ENCODE measurements at places on chromosomes 12 and 14. TPM values are rescaled to one million over a fixed set of nuclear protein-coding genes. Genes with fewer than 3 reads are reported as not detected.

GRCh38 chr12:11707535-11707934, 58.1 kb downstream of the ETV6 start:
- DNase-seq: no peak

GRCh38 chr12:46627686-46628085, 198.1 kb downstream of the SLC38A4 start:
- DNase-seq: no peak

GRCh38 chr14:70847406-70848090, 38.2 kb upstream of the MAP3K9 start:
- DNase-seq: no peak

DNA sequence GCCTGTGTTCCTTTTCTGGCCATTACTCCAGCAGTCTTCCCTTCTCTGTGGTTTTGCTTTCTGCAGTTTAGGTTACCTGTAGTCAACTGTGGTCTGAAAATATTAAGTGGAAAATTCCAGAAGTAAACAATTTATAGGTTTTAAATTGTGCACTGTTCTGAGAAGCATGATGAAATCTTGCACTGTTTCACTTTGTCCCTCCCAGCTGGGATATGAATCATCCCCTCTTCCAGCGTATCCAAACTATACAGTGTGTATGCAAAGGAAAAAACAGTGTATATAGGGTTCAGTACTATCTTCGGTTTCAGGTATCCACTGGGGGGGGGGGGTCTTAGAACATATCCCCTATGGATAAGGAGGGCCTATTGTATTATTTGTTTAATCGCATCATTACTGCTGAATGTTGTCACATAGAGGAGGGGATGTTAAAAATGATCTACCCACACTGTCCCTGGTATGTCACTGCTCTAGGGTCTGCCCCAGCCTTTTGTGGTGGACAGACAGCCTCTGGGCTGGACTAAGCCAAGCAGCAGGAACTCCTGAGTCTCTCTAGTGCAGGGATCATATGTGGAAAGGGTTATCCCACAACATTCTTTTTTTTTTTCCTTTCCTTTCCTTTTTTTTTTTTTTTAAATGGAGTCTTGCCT, 109.1 kb upstream of the MAX start:
- DNase-seq: no peak

- no peak for DNase-seq
Measured at GRCh38 chr14:96407935-96408570, 16.1 kb downstream of the AK7 start.

DNA sequence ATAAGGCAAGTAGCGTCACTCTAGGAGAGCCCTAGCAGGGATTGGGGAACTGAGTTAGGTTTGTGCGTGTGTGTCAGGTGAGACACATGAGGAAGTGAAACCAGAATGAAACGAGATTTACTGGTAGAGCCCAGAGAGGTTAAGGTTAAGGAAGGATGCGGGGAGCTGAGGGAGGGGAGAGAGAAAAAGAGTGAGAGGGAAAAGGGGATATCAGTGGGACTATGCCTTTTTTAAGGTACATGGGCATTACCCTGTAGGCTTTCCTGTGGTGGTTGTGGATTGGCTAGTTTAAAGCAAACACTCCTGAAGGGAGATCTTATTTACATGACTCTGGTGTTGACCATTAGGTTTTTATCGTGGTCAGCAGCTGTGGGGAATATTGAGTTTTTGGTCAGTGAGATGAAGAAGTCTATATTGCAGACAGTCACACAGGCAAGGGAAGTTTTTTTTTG, 13.9 kb downstream of the ZDHHC17 start:
- DNase-seq: no peak

- DNase-seq: no peak
Measured at GRCh38 chr12:32292151-32292550, 107.2 kb upstream of the FGD4 start.

DNA sequence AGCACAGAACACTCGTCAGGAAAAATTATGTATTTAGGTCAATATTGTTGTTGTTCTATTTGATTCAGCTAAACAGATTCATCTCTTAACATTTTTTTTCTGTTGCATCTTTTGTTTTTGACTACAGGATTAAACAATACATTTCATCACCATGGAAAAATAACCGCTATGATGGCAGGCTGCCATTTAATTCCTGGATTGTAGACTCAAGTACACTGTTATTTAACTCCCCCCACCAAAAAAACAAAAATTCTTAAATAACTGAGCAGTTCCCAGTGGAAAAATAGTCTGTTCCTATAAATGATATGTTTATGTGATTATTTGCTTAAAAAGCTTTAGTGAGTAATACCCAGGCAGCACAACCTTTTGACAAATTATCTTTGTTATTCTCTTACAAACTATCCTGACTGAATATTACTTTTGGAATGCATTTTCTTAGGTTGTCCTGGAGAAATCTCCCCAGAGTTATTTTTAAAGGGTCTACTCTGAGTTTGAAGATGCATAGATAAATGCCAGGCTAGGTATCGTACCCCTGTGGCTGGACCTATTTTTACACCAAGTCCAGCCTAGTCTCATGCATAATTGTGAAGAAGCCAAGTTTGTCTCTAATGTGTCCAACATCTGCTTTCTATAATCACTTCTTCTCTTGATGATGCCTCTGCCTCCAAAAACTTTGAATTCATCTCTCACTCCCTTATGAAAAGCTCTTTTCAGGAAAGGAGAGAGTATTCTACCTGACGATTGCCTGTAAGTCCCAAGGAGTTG, 3.7 kb downstream of the KERA start:
- DNase-seq: peak; percentile 78

- no peak for DNase-seq
Measured at GRCh38 chr14:29926228-29926627, 1.4 kb downstream of the PRKD1 start.

- no peak for DNase-seq
Measured at GRCh38 chr14:100303925-100304324, 2.3 kb downstream of the SLC25A29 start.

DNA sequence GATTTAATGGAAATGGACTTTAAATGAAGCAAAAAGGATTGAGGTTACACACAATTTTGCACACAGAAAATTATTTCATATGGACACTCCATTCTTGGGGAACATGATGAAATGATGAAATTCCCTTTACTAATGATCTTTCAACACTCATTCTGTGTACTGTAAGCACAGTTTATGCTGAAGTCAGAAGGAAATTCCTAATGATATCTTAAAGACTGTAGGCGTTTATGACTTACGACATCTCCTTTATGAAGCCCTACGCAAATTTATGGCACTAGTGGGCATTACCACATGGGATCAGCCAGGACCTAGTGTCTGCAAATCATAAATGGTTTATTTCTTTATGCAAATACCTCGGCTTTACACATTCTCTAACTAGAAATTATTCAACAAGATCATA, 97.9 kb upstream of the SOX5 start:
- DNase-seq: no peak

DNA sequence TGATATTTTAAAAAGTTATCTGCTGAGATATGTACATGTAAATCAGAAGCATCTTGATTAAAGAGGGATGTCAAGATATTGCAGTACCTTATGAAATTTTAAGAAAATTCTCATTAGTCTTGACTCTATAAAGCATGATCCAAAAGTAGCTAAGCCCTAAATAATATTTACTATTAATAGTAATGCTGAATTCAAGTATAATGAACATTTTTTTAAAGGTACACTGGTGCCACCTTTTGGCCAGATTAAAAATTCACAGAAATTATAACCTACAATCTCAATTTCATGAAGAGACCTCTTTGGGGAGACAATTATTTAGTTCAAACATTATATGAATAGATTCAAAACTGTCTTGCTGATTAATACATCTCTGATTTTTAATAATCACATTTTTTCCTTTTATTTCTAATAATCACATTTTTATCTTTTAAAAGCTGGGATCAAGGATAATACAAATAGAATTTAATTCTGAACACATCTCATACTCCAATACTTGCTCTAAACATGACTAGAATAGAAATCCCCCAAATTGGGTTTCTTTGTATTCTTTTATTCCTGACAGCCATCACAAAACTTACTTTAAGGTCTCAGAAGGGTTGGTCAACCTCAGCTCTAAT, 13.4 kb downstream of the AKAP5 start:
- DNase-seq: peak; percentile 46

DNA sequence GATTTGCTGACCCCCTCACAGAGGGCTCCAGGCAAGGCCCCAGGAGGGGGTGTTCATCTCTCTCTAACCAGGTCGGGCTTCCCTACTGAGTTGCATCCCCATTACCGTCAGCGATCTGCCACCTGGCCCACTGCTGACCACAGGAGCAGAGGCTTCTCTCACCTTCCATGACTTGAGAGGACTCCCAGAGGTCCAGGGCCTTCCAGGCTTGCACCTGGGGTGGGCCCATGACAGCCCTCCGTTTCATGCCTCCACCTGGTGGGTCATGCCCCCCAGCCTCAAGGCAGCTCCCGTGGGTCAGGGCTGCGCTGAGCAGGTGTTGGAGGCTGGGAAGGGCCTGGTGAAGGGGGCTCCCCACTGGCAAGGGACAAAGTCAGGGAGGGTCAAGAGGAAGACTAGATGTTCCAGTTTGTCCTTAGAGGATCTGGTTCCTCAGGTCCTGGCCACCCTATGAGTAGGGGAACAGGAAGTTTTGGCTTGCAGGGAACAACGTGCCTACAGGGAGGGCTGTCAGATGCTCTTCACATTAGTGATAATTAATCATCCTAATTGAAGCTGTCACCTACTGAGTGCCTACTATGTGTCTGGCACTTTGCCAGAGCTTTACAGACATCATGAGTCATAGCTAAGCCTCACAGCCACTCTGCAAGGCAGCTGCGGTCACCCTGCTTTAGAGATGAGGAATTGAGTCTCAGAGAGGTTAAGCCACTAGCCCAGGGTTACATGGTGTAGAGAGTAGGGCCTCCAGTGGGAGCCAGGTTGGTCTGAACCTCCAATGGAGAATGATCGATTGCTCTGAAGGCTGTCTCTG, 13.8 kb downstream of the NFKBIA start:
- DNase-seq: no peak

GRCh38 chr12:12885096-12885792, 6.1 kb upstream of the GPRC5A start:
- DNase-seq: no peak

- DNase-seq: no peak
Measured at GRCh38 chr14:50977863-50978528, 33.7 kb upstream of the PYGL start.

- DNase-seq: no peak
Measured at GRCh38 chr12:68932128-68932960, 627 bp downstream of the CPM start.

DNA sequence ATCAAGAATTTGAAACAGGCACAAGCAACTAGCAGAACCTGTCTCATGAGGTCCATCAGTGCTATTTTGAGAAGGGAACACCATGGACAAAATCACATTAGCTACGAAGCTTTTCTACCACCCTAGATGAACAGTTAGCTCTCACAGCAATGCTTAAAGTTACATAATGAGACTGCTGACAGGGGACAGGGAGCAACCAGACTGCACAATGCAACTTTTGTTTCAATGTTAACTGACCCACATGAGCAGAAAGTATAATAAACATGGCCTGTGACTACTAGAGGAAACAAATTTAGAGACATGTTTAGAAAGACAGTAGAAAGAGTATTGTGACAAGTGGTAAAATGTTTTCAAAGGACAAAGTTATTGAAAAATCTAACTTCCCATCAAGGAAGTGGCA, 282.8 kb downstream of the CEP128 start:
- peak; percentile 11 for DNase-seq

DNA sequence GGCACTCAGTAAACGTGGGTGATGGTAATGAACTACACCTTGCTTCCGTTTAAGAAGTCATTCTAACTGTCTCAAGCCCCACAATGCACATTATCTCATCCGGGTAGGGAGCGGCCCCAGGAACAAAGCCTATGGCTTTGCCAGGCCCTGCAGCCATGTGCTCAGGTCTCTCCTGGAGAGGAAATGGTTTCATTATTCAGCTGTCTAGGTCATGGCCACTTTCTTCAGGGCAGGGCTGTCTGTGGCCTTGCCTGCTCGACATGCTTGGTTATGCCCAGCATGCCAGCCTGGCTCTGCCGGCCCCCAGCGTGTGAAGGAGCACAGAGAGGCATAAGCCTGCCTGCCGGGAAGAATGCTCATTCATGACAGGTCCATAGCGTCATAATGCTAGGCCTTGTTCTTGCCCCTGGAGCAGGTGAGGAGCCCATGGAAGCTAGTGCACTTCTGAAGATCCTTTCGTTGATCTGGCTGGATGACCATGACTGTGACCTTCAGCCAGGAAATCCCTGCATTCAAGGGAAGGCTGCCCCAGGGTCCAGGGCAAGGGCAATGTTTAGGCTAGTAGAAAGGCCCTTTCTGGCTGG, 26.3 kb upstream of the FOS start:
- DNase-seq: peak; percentile 71

DNA sequence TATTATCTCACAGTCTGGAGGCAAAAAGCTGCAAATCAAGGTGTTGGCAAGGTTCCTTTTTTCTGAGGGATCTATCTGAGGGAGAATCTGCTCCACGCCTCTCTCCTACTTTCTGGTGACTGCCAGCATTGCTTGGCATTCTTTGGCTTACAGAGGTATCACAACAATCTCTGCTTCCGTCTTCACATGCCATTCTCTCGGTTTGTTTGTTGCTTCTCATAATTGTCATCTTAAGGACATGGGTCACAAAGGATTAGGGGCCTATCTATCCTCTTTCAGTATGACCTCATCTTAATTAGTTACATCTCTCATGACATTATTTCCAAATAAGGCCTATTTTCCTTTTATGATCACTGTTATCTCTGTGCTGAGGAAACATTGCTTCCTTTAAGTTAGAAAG, 345.0 kb downstream of the FOXG1 start:
- no peak for DNase-seq

DNA sequence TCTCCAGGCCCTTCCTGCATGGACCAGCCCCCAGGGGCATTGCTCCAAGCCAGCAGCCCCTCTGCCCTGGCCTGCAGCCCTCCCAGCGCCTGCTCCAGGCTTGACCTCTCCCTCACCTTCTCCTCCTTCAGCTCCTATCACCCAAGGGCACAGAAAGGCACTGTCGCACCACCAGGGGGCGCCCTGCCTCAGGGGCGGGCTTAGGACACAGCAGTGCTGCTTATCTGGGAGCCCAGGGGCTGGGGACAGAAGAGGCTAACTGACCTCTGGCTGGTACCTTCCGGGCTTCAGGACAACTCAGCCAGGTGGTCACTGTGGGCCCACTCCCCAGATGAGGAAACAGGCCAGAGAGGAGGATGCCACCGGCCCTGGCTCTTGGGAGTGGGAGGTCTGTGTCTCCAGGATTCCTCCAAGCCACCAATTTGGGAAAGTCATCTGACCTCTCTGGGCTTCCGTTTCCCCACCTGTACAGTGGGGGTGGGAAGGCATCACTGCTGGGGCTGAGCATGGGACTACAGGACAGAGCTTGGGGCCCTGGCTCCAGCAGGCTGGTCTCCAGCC, 25.3 kb upstream of the GPR132 start:
- peak; percentile 85 for DNase-seq

GRCh38 chr12:109624467-109624866, 50.9 kb downstream of the MVK start:
- no peak for DNase-seq

Gene RHOJ
- not detected for total RNA-seq

Gene SLC17A8
- not detected for total RNA-seq

Gene HNF1A
- not detected for total RNA-seq

Gene PLEK2
- total RNA-seq: not detected

Gene RASSF9
- 0.05 TPM for total RNA-seq

Gene MAPK1IP1L
- total RNA-seq: 216 TPM
